ENCODE measurements at places on chromosomes 1 and 21.
A peak's percentile ranks its signal among the peaks of the same experiment; 100 is the strongest.

DNA sequence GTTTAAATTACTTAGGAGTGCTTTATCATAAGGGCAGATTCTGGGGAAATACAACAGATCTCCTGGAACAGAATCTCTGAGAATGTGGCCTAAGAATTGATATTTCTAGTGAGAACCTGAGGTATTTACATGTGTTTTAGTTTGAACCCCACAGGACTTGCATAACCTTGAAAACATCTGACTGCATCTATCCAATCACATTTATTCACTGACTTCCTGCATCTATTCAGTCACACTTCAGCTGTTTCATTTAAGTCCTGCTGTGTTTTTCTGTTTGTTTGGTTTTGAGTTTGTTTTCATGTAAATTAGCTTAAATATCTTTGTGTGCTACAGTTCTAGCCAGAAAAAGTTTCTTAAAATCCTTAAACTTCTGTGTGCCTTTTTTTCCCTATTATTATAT is 1260.7 kb downstream of the PLA2G4A start:
- peak; percentile 4 for DNase-seq
- peaks cover 45% of the 10 kb centered on the region for H3K4me1 ChIP-seq
- H3K27ac ChIP-seq = peak overlapping the region; percentile 42
- peaks cover 13% of the 10 kb centered on the region for H3K36me3 ChIP-seq
- peaks cover 1% of the 10 kb centered on the region for H3K27me3 ChIP-seq

DNA sequence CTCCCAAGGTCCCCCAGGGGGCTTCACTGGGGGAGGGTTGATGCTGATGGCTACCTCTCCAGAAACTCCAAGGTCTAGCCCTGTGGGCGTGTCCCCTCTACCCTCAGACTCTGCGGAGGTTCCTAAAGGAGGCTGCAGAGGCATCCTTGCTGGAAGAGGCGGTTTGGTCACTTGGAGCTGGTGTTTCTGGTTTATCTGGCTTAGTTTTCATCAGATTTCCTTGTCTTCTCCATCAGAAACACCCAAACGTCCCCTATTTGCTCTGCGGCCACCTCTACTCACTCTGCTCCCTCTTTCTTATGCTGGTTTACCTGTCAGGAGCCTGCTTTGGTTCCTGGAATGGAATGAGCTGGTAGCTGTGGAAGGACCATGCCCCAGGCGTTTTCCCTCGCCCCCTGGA is 2.5 kb downstream of the PKP1 start:
- H3K4me3 ChIP-seq = no peak overlapping the region
- peaks cover 66% of the 10 kb centered on the region for H3K27me3 ChIP-seq
- peaks cover 6% of the 10 kb centered on the region for H3K4me1 ChIP-seq
- H3K27ac ChIP-seq = no peak overlapping the region
- H3K36me3 ChIP-seq = no peaks in the 10 kb centered on the region

DNA sequence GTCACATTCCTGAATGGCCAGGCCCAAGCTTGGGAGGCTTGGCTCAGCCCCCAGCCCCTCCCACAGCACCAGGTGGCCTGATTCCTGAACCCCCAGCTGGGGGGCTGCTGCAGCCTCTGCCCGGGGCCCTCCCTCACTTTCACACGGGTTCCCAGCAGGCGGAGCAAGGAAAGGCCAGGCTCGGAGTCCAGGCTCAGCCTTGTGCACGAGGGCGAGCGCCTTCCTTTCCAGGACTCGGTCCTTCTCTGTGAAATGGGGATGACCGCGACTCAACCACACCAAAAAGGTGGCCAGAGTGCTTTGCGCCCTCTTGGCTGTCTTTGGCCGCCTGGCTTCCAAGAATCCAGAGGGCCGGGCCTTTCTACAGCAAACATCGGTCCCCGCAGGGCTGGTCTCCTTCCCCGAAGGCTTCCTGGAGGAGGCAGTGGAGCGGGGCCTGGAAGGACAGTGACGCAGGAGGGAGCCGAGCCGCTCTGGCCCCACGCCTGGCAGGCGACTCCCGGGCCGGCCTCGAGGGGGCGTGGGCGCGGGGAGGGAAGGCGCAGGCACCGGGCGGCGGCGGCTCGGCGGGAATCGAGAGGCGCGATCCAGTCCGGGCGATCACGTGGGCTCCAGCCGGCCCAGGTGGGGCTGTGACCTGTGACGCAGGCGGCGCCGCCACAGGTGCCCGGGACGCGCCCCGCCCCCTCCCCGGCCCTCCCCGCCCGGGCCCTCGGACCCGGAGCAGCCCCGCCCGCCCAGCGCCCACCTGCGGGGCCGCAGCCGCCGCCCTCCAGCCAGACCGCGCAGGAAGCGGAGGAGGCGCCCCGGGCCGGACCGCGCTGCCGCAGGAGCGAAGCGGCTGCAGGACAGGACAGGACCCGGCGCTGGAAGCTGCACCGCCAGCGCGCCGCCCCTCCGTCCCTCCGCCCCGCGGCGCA is at the start of gene ARHGEF16:
Gene ARHGEF16 (plus strand): TSS at position 775 of the 920 bp plus-strand sequence. CDS start 8,420 bp downstream, outside the sequence.
- H3K4me3 ChIP-seq = no peak within 1 kb of the TSS
- no peak for DNase-seq
- H3K27me3 ChIP-seq = peaks cover 14% of the 10 kb centered on the region
- no peak within 1 kb of the TSS for H3K27ac ChIP-seq
- H3K4me1 ChIP-seq = no peaks in the 10 kb centered on the region
- no peaks in the 10 kb centered on the region for H3K36me3 ChIP-seq

DNA sequence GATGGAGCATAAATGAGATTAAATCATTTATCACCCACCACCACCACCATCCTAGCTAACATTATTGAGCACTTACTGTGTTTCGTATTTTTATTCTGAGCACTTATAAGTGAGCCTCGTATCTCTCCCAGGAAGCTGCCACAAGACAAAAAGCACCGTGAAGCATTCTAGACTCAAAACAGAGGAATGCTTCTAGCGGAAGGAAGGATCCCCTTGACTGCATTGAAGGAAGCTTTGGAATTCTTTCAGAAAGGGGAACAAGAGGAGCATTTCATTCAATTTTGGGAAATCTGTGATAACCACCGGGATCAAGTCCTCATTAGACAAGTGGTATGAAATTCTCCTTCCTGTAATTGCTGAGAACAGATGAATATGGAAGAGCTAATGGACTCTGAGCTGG is 66.3 kb downstream of the PTPN14 start:
- H3K36me3 ChIP-seq = peaks cover 25% of the 10 kb centered on the region
- DNase-seq = no peak
- no peaks in the 10 kb centered on the region for H3K27me3 ChIP-seq
- no peak overlapping the region for H3K27ac ChIP-seq
- H3K4me3 ChIP-seq = no peak overlapping the region

GRCh38 chr1:94741996-94742395 is 78.2 kb upstream of the SLC44A3 start:
- H3K27me3 ChIP-seq = peaks cover 2% of the 10 kb centered on the region
- H3K4me3 ChIP-seq = peak overlapping the region; percentile 20
- H3K4me1 ChIP-seq = peaks cover 85% of the 10 kb centered on the region
- no peak for DNase-seq
- H3K27ac ChIP-seq = no peak overlapping the region

DNA sequence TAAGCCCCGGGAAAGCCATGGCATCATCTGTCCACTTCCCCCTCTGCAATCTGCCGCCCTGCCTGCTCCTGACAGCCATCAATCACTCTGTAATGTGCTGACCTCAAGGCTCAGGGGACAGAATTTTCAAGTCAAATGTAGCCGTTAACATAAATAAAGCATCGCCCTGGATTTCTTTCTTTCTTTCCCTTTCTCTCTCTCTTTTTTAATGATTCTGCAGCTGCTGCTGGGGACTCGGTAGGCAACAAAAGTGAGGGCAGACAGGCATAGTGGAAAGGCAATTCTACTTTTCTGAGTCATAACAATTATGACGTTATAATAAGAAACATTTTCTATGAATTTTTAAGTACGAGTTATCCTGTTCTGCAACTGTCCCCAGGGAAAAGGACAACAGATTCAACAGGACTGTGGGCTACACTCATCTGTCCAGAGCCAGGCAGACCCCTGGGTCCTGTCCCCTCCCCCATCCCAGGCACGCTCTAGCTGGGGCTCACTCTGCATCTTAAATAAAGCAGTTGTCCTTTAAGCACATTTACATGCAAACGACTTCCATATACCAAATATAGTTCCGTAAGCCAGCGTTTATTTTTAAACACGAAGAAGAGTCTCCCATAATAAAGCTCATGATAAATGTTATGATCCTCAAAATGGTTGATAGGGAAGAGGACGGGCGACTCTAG is 78.7 kb downstream of the SSBP3 start:
- H3K4me3 ChIP-seq = peak overlapping the region; percentile 21
- H3K36me3 ChIP-seq = peaks cover 5% of the 10 kb centered on the region
- peak overlapping the region; percentile 72 for H3K27ac ChIP-seq
- H3K4me1 ChIP-seq = peaks cover 65% of the 10 kb centered on the region
- no peaks in the 10 kb centered on the region for H3K27me3 ChIP-seq
